ENCODE measurements at places on chromosomes 6 and 20. TPM values are rescaled to one million over a fixed set of nuclear protein-coding genes. Genes with fewer than 3 reads are reported as not detected.

HLA-DQB1 gene
- 3.8 TPM for polyA plus RNA-seq

DNA sequence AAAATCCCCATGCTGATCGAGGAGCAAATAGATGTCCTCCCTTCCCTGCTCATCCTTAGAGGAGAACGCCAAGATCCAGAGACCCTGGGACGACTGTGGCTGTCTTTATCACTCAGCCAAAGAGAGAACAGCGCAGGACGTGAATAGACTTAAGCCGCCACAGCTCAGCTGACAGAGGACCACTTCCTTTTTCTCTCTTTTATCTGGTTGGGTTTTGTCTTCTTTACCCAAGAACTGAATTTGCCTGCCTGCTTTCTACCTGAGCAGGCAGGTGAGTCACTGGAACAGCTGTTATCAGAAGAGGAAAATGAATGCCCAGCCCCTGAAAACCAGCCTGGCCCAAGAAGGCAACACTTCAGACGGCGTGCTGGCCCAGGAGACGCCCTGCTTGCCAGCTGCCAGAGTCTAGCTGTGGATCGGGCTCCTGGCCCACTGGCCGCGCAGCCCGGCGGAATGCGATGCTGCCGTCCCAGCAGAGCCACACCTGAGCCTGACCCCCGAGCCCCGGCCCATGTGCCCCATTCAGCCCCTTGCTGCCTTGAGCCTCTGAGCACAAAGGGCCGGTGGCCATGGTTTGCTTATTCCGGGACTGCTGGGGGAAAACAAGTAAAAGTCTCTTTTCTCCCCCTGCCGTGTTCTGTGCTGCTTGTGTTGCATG lies 82.1 kb downstream of the TCP11 start:
- no peak for DNase-seq

- DNase-seq = no peak
Observed at GRCh38 chr6:160036331-160036695, 67.4 kb downstream of the IGF2R start.

GRCh38 chr6:29790626-29791025 lies 37.0 kb upstream of the HLA-G start:
- DNase-seq = no peak

HLA-DMB gene
- polyA plus RNA-seq = 67.0 TPM

Measured in left renal cortex interstitium (tissue), 4 donors.